ENCODE measurements at places on chromosomes 3 and 15.
A peak's percentile ranks its signal among the peaks of the same experiment; 100 is the strongest.

GRCh38 chr3:195224980-195225580 lies 45.9 kb downstream of the XXYLT1 start:
- DNase-seq = no peak

GRCh38 chr15:70214941-70215635 lies 117.4 kb upstream of the TLE3 start:
- no peak for DNase-seq

- no peak for DNase-seq
These were observed 71.5 kb upstream of the FILIP1L start for GRCh38 chr3:100185847-100186246.

DNA sequence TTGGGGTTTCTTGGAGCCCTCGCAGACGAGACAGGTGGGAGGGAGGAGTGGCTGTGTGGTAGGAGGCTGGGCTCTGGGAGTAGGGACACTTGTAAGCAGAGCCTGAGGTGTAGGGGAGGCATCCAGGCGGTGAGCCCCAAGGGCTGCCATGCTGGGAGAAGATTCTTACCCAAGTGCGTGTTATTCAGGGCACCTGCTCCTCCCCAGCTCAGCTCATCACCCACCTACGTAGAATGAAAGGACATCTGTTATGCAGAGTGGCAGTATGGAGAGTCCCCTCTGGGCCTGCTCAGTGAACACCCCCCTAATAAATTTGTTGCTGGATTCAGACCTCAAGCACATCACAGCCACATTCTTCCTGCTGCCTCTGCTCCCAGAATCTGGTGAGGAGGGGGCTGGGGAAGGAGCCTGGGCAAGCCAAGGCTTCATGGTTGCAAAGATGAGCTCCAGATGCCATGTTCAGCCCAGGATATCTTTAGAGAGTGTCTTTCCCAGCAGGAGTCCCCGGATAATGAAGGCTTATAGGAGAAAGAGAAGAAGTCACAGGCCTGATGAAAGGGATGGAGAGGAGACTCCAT lies 261.8 kb downstream of the EPHB1 start:
- no peak for DNase-seq

GRCh38 chr3:128665362-128666021 lies 14.9 kb upstream of the RPN1 start:
- no peak for DNase-seq

DNA sequence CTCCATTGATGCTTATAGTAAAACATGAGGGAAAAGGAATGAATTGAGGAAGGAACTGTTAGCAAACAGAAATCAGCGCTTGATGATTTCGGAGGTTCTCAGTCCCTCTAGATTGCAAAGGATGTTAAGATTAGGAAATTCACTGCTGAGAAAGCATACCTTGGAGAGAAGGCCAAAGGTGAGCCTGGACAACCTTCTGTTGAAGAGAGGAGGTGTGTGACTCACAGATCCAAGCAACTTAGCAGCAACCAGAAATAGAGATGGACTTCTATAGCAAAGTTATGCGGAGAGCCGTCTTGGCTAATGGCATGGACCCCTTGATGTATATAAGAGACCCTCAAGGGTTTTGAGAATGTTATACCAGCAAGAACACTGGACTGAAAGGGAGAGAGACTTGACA lies 114.3 kb downstream of the EEFSEC start:
- DNase-seq = no peak

DNA sequence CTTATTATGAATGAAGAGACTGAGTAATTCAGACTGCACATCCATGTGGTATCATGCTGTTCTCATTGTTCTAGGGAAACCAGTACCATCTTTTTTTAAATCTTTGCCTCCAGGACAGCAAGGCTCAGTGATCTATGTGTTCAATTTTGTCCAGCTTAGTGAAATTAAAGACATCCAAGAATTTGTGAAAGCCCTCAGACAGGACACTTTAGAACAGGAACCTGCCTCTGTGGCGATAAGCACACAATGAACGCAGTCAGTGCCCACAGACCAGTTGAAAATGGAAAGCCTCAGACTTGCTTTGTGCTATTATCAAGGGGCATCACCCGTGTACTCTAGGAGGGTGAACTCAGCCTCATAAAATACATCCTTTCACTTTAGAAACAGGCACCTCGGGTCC lies 20.1 kb downstream of the EID1 start:
- no peak for DNase-seq

- peak; percentile 91 for DNase-seq
These were observed 10.7 kb upstream of the ZXDC start for GRCh38 chr3:126486360-126486847.

- peak; percentile 68 for DNase-seq
These were observed 932 bp upstream of the TP53BP1 start for GRCh38 chr15:43493703-43494472.

DNA sequence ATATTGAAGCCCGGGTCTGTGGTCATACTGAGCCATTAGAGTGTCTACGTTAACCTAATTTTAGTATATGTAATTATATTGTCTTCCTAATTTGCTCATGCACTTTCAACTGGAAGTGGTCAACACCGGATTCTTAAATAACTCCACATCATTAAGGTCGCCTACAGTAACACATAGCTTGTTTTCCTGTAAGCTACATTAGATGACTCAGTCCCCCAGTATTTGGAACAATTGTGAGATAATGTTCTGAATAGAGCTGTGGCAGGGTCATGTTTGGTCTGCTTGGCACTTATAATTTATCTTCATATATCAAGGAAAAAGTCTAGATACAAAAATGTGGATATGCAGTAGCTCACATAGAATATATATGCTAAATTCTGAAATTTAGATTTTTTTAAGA lies 486.2 kb downstream of the IGSF11 start:
- DNase-seq = no peak

GRCh38 chr15:38598749-38599148 lies 34.1 kb upstream of the RASGRP1 start:
- no peak for DNase-seq

DNA sequence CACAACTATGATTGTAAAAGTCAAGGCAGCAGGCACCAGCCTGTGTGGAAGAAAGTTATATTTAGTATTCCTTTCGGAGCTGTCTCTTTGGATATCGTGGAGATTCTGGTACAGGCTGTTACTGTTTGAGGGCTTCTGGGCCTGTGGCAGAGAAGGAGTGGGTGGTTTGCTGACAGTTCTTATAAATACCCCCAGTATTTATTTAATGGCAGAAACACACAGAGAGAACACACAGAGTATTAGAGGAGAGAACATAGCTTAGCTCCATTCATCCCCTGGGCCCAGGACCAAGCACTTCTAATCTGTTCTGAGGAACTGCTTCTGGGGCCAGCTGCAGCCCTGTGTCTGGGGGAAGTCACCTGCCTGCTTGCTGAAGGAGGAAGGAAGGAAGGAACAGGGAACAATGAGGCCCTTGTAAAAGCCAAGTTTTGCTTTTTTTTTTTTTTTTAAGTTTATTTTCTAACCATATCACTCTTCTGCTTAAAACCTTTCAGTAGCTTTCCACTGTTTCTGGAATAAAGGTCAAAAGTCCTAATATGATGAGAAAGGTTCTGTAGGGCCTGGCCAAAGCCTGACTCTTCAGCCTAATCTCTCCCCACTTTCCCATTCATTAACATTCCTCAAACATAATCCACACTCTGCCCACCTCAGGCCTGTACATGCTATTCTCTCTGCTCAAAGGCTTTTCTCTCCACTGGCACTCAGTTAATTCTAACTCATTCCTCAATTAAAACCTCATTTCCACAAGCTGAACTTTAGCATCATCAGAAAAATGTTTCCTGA lies 11.8 kb upstream of the PP2D1 start:
- peak; percentile 34 for DNase-seq

GRCh38 chr15:92453607-92454006 lies 59.9 kb downstream of the ST8SIA2 start:
- no peak for DNase-seq

DNA sequence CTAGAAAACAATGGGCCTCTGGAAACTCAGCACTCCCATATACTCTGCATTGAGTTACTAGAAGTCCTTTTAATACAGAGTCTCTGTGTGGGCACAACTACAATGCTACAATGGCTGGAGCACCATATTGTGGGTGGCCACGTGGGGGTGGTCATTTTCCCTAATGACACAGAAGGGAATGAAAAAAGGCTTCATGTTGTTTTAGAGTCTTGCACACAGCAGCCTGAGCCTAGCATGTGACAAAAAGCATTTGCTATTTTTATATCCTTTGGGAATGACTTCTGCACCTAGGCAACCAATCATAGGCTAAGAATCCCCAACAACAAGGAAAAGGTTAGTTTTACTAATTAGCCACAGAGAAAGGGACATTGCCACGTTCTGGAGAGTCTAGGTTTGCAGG lies 120.6 kb downstream of the PPM1L start:
- no peak for DNase-seq

DNA sequence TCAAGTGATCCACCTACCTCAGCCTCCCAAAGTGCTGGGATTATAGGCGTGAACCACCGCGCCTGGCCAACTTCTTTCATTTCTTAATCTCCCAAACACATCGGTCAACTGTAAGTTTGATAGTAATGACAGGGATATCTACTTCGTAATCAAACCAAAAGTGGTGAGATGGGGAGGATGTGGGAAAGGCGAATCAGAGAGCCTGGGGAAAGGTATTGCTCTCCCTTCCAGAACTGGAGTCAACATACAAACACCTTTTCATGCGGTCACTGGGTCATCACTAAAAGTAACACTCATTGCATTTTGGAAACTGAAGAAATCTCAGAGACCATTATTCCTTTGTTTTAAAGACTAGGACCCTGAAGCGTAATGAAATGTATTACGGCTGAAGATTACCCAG lies 14.8 kb upstream of the UBE2Q2 start:
- no peak for DNase-seq

- DNase-seq = no peak
These were observed 28.8 kb downstream of the DCP1A start for GRCh38 chr3:53318522-53318921.

DNA sequence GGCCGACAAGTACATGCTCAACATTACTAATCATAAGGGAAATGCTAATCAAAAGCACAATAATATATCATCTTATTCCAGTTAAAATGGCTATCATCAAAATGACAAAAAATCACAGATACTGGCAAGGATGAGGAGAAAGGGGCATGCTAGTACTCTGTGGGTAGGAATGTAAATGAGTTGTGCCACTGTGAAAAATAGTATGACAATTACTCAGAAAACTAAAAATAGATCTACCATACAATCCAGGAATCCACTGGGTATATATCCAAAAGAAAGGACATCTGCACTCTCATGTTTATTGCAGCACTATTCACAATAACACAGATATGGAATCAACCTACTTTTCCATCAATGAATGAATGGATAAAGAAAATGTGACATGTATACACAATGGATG lies 1256.5 kb downstream of the SI start:
- DNase-seq = no peak

DNA sequence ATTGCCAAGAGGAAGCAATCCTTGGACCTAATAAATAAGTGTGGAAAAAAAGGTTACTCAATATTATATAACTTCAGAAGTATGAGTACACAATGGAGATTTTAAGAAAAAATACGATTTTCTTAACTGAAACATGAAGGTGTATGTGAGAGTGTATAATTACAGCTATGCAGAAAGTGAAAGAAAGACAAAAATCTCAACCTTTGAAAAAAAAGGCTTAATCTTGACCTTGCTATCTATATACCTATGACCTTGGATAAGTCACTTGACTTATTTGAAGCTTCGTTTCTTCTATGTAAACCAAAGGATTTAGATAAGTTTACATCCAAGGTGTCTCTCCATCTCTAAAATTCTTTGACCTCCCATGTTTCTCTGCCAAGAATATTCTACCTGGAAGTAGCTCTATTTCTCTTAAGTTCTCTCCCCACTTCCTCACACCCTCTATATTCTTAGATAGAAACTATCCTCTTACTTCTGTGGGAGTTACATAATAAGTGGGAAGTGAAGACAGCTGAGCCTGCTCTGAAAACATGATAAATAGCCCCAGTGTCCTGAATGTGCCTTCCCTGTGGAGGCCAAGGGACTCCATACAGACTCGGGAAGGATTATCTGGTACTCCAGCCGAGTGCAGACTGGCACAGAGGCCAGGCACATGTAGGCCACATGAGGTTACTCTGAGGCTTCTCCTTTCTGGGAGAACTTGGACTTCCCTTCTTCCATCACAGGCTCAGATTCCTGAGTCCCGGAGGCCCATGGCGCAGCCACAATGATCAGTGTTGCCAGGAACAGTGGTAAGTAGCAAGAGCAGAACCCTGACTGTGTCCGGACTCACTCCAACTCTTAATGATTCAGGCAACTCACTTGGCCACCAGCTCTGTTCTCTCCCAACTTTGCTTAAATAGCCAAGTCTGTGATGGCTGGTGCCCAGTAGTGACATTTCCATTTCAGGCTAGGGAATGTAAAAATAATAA lies 166.8 kb upstream of the COL8A1 start:
- no peak for DNase-seq

DNA sequence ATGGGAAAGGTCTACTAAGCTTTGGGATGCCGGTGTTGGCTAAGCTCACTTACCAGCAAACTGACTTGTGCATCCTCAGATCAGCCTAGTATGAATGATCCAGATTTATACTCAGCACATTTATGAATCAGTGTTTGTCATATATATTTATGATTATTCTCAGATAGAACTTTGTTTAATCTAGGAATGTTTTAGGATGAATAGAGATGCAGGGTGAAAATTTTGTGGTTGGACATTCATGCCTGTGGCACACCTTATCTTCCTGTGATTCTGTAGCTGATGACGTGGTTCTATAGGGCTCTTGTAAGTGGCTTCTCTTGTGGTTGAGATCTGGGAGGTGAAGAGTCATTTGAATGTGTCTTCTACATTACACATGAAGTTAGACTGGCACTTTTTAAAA lies 11.4 kb downstream of the CDIN1 start:
- no peak for DNase-seq

DNA sequence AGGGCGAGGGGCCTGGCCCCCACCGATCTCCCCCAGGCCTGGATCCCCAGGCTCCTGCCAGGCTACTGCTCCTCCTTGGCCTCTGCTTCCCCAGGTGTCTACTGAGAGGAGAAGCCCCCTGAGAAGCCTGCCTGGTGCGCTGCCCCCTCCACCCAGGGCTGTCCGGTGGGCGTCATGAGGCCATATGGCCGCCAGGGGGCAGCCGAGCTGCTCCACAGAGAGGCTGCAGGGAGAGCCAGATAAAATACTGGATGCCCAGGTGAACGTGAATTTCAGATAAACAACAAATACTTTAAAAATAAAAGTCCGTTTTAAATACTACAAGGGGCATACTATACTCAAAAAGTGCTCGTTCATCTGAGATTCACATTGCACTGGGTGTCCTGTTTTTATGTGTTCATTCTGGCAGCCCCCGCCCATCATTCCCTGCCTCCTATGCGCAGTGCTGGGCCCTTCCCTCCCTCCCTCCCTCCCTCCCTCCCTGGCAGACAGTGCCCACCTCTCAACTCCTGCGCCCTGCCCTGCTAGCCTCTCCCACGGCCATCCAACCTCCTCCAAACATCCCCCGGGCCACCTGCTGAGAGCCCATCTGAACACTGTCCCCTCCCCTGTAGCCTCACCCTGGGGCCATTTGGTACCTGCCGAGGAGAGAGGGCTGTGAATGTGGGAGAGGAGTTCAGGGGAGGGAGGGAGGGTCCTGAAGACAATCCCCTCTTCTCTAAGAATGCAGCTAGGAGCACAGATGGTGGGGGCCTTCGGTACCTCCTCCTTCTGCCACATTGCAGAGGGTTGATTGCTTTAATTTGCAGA lies 29.6 kb downstream of the PSTPIP1 start:
- DNase-seq = peak; percentile 82
